ENCODE measurements at places on chromosomes 11 and 22.

DNA sequence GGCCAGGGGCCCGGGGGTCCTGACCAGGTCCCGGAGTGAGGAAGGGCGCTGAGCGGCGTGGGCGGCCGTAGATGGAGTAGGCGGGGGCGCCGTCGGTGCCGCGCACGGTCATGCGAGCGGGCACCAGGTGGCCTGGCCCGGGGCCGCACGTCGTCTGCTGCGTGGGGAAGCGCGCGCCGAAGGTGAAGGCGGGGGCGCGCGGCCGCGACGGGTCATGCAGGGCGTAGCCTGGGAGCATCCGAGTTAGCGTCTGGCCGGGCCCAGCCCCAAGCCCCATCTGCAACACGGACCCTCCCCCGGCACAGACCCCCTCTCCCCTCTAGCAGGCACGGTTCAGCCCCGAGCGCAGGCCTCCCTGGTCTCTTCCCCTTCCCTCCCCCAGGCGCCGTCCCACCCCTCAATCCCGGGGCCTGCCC lies 1.7 kb upstream of the TYMP start:
- DNase-seq, result peak; percentile 61

- no peak for DNase-seq
Observed at GRCh38 chr22:24482575-24482974, 12.6 kb upstream of the UPB1 start.

GRCh38 chr11:34731603-34732002 lies 110.7 kb downstream of the EHF start:
- DNase-seq, result no peak

DNA sequence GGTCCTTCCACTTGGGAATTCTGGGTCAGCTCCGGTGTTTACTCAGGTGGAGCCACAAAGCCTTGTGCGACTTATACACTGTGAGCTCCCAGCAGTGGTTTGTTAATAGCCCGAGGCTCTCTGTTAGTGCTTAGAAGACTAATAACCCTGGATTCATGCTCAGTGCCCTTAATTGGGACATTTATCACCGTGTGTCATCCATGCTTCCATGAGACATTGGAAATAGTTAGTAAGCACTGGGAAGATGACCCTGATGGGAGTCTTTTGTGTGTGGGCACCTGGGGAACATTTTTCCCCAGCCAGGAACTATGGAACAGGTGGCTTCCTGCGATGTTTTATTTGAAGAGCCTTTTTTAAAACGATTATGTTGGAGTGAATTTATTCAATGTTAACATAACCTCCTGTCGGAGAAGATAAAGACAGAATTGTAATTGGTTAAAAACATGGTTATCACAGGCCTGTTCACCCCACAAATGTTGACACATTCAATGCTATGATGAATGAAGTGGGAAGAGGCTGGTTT lies 188.9 kb downstream of the MYO18B start:
- no peak for DNase-seq

GRCh38 chr11:60871378-60872061 lies 4.2 kb downstream of the ZP1 start:
- no peak for DNase-seq

DNA sequence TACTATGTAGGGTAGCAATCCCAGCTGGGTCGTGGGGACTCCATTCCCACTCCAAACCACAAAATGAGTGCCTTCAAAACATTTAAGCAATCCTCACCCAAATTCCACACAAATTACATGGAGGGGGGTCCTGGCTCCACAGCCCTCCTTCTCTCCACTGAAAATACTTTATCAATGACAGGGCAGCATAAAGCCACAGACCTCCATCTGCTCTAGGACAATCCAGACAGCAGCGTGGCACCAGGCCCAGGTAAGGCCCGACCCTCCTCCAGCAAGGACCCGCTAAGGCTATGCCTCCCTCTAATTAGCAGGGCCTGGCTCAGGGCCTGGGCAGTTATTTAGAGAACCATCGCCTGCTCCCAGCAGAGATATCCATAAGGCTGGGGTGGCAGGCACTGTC lies at the start of gene PANX3:
TSS of gene PANX3 (plus strand) at position 365 of the 400 bp plus-strand sequence. CDS start 129 bp downstream, outside the sequence.
- no peak for DNase-seq

DNA sequence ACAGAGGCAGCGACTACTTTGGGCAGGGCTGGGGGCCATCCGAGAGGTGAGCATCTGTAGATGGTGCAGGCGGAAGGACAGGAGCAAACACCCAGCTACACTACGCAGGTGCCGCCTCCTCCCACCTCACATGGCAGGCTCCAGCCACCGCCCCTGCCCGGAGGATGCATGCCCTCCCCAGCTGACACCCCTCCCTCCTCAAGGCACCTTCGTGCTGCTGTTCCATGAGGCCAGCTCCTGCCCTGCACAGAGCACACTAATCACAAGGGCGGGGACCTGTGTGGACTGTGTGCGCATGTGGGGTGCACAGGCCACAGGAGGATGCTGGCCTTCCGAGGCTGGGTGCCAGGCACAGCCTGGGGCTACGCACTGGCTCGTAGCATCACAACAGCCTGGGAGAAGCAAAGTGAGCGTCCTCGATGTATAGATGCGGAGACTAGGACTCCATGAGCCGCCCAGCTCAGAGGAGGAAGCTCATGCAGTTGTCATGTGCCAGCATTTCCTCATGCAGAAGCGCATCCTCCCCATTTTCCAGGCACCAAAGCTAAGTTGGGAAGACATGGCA lies 32.8 kb upstream of the HMOX1 start:
- DNase-seq, result no peak

DNA sequence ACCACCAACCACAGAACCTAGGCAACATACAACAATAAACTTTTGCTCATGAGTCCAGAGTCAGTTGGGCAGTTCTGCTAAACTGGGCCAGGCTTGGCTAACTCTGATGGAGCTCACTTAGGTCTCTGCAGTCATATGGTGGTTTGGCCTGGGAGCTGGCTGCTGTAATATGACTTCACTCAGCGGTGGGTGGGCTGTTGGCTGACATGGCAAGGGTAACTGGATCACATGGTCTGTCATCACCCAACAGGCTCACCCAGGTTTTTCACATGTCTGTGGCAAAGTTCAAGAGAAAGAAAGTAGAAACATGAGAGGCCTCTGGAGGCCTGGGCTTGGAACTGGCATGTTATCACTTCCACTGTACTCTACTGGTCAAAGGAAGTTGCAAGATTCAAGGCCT lies 43.2 kb upstream of the CLMP start:
- no peak for DNase-seq

- DNase-seq, result no peak
Observed at GRCh38 chr11:6666302-6667183, 10.9 kb upstream of the DCHS1 start.

DNA sequence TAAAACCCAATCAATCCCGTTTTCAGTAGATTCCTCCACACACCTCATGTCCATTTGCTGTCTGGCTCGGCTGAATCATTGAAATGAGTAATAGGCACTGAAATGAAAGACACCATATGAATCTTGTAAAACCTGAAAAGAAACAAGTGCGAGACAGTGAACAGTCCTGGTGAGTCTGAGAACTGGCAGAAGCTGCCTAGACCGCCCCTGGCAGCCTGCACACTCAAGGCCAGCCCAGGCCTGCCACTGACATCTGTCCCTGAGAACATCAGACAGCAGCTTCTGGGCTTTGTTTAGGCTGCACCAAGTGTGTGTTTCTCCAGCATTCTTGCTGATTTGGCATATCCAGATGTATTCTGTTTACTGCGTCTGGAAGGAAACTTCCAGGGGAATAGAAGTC lies 44.8 kb downstream of the ENDOD1 start:
- no peak for DNase-seq

GRCh38 chr22:33851240-33851639 lies 69.0 kb downstream of the LARGE1 start:
- DNase-seq, result no peak

GRCh38 chr11:121464352-121464946 lies 11.7 kb upstream of the SORL1-AS1 start:
- DNase-seq, result peak; percentile 55

DNA sequence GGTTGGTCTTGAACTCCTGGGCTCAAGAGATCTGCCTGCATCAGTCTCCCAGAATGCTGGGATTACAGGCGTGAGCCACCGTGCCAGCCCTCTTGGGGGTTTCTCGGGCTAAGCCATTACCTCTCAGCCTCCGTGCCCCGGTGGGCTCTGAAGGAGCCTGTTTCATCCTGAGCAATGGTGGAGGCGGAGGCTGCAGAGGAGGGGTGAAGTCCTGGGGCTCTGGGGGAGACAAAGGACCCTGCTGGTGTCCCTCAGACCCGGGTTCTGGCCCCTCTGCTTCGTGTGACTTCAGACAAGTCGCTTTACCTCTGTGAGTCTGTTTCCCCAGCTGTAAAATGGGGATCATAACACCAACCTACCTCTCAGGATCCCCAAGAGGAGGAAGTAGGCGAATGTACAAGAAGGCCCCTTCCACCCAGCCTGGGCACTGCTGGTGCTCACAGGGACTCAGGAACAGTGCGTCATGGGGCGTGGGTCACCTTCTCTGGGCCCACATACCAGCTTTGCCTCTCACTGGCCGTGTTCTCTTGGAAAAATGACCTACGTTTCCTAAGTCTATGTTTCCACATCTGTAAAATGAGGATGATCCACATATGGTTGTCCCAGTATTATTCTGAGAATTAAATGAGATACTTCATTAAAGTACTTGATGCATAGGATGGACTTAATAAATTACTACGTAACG lies 36.8 kb downstream of the RIBC2 start:
- no peak for DNase-seq

- no peak for DNase-seq
Observed at GRCh38 chr11:8098361-8098760, 17.4 kb downstream of the TUB start.

DNA sequence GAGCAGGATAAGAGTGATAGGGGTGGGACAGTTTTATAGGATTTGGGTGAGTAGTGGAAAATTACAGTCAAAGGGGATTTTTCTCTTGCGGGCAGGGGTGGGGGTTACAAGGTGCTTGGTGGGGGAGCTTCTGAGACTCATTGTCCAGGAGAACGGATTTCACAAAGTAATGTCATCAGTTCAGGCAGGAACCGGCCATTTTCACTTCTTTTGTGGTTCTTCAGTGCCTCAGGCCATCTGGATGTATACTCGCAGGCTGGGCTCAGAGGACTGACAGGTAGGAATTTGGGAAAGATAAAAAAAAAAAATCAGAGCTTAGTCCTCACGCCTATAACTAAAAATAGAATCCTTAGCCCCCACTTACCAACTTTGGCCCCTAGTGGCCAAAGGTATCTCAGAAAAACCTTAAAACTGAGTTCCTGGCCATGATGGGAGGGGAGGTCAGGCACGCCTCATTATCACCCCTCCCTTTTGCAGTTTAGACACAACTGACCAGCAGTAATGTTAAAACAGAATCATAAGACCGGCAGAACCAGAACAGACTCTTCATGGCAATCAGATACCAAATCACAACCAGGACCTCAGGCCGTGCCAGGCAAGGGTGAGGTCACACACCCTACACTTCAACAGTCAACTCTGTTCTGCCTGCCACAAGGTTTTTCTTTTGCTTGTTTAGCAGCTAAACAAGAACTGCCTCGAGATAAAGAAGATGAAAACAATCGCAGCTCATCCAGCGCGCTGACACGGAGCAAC lies 8.9 kb upstream of the APOBEC3G start:
- DNase-seq, result no peak

DNA sequence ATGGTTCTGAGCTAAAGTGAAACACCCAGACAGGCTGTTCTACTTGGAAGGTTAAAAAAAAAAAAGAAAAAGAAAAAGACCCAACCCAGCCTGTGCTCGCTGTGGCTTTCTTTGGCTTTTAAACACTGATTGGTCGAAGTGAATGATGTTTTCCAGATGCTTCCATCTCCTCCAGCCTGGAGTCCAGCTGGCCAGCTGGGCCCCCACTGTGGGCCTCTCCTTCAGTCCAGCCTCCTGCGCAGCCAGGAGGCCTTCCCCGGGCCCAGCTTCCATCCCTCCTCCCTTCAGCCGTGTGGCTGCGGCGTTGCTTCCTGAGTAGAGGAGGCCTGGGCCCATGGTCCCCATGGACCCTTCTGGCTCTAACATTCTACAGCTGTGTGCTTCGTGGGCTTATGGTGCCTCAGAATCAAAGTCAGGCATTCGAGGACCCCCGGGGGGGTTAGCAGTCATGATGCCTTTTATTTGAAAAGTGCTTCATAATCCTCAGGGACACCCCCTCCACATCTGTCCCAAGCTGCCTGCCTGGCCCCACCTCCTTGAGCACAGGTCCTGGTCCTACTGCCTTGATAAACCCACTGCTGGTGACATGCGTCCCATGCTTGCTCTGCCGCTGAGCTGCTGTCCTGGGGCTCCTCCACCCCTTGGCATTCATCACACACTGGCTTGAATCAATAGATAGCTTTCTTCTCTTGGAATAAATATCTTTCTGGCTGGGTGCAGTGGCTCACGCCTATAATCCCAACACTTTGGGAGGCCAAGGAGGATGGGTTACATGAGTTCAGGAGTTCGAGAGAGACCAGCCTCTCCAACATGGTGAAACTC lies 42.2 kb upstream of the FBLN1 start:
- no peak for DNase-seq

GRCh38 chr11:134901955-134902918 lies 490.2 kb upstream of the B3GAT1 start:
- no peak for DNase-seq

GRCh38 chr22:26921726-26922125 lies 264.3 kb downstream of the MIAT start:
- no peak for DNase-seq

- DNase-seq, result no peak
Observed at GRCh38 chr11:46710821-46711269, 8.2 kb upstream of the F2 start.

GRCh38 chr22:23315341-23315917 lies 135.1 kb downstream of the BCR start:
- DNase-seq, result no peak

DNA sequence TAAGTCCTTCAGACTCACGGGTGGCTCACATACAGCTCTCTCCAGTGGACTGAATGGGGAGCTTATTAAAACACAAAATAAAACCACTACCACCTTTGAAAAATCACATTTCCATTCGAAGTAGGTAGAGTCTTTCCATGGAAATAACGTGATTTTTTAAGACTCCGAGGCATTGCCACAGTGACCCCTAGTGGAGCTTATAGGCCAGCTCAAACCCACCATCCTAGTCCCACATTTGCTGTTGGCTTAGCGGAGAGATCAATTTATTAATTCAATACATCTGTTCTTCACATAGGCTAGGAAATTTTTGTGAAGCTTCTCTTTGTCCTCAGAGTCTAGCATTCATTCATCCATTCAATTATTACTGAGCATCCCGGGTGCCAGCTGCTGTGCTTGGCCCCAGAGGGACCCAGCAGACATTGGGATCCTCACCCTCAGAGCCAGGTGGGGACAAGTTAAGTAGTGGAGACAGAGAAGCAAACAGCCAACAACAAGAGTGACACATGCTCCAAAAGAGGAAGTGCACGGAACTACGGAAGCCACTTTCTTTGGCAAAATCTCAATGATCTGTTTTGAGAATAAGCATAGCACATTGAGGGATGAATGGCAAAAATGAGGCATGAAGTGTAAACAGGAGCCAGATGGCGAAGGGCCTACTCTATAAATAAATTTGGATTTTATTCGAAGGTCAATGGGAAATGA lies 10.2 kb upstream of the P4HA3 start:
- no peak for DNase-seq

- no peak for DNase-seq
Observed at GRCh38 chr11:119608201-119608600, 120.8 kb downstream of the NECTIN1 start.

GRCh38 chr22:43131773-43132501 lies 11.3 kb downstream of the MCAT start:
- no peak for DNase-seq

GRCh38 chr11:103110391-103110790 lies 1.2 kb downstream of the DYNC2H1 start:
- DNase-seq, result no peak

- DNase-seq, result peak; percentile 11
Observed at GRCh38 chr11:34243600-34244464, 114.0 kb downstream of the ABTB2 start.

- no peak for DNase-seq
Observed at GRCh38 chr11:196786-197731, 4.2 kb downstream of the SCGB1C1 start.

Data from stimulated activated CD4-positive, alpha-beta T cell treated with anti-CD3 and anti-CD28 coated beads, Interleukin-15, amount 100 ng/mL, for 1 hour (primary cell).